ENCODE measurements at places on chromosomes 5 and 9.
A peak's percentile ranks its signal among the peaks of the same experiment; 100 is the strongest.

DNA sequence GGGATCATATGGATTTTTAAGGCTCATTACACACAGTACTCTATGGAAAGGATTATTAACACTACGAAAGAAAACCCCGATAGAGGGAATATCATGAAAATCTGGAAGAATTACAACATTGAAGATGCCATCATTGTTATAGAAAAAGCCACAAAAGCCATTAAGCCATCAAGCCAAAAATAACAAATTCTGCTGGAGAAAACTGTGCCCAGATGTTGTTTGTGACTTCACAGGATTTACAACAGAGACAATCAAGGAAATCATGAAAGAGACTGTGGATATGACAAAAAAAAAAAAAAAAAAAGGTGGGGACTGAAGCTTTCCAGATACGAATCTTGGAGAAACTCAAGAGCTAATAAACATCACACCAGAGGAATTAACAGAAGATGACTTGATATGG, 433.8 kb upstream of the CDH6 start:
- DNase-seq: no peak

- DNase-seq: no peak
Measured at GRCh38 chr5:52069997-52070396, 686.7 kb downstream of the ISL1 start.

DNA sequence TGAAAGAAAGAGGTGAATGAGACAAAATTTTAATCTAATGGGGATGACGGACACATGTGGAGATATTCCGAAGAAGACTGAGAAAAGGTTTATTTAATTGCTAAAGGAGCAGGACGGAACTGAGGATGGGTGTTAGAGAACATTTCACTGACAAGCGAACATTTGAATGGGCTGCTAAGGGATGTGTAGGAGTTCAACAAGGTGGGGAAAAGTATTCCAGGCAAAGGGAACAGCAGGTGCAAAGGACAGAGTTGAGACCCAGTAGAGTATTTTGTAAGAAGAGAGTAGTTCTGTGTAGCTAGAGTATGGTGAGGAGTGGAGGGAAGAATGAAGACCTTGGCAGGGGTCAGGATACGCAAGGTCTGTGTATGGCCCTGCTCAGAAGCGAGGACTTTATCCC, 47.4 kb upstream of the FRRS1L start:
- no peak for DNase-seq

DNA sequence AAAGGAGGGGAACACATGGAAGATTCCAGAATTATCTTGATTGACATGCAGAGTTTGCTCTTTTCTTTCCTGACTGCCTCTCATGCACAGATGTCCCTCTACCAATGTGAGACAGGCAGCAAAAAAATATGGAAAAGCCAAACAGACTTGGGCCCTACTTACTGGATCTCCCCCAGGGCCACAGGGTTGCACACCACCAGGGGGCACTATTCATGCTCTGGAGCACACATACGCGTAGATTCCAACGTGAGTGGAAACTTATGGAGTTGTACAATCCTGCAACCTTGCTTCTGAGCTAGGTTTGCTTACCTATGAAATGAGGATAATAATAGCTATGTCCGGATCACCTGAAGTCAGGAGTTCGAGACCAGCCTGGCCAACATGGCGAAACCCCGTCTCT, 319.5 kb downstream of the ARHGEF28 start:
- peak; percentile 8 for DNase-seq

GRCh38 chr9:3281399-3281798, 244.4 kb downstream of the RFX3 start:
- no peak for DNase-seq

GRCh38 chr9:71795097-71795813, 26.9 kb upstream of the CEMIP2 start:
- DNase-seq: no peak

- DNase-seq: no peak
Measured at GRCh38 chr9:79610791-79611614, 39.2 kb downstream of the TLE4 start.
